ENCODE measurements at places on chromosomes 1 and 21. TPM values are rescaled to one million over a fixed set of nuclear protein-coding genes. Genes with fewer than 3 reads are reported as not detected.

- no peak for DNase-seq
Observed at GRCh38 chr1:56286956-56287355, 292.4 kb downstream of the PLPP3 start.

- DNase-seq = no peak
Observed at GRCh38 chr1:22892789-22893188, 79.9 kb downstream of the LACTBL1 start.

DNA sequence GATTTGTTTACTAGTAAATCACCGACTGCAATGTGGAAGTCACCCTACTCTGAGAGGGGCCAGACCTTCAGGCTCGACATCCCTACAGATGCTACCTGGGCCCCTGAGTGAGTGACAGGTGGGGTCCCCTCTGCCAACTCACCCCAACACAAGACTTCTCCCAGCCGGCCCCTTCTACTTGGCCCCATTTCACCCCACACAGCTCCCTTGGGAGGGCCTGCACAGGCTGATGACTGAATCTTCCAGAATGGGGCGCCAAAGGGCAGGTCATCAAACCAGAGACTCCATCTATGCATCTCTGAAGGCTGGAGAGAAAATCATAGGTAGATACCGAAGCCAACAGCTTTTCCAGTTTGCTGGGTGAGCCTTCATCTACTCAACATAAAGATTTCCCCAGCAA lies 9.4 kb upstream of the S100A8 start:
- DNase-seq = no peak

GRCh38 chr21:37264808-37265207 lies 2.3 kb downstream of the VPS26C start:
- DNase-seq = no peak

DNA sequence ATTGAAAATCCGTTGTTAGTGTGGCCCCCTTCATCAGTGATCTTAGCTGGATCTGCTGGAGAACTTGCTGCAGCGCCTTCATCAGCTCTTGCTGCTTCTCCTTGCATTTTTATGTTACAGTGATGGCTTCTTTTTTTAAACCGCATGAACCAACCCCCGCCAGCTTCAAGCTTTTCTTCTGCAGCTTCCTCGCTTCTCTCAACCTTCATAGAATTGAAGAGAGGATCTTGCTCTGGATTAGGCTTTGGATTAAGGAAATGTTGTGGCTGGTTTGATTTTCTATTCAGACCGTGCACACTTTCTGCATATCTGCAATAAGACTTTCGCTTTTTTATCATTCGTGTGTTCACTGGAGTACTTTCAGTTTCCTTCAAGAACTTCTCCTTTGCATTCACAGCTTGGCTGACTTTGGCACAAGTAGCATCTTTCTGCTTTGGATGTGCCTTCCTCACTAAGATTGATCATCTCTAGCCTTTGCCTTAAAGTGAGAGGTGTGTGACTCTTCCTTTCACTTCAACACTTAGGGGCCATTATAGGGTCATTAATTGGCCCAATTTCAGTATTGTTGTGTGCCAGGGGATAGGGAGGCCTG lies 13.1 kb downstream of the RNF187 start:
- DNase-seq = no peak

- DNase-seq = no peak
Observed at GRCh38 chr1:55034476-55035133, 4.7 kb upstream of the PCSK9 start.

GRCh38 chr21:43859747-43860214 lies 5.2 kb upstream of the AGPAT3 start:
- DNase-seq = no peak

DNA sequence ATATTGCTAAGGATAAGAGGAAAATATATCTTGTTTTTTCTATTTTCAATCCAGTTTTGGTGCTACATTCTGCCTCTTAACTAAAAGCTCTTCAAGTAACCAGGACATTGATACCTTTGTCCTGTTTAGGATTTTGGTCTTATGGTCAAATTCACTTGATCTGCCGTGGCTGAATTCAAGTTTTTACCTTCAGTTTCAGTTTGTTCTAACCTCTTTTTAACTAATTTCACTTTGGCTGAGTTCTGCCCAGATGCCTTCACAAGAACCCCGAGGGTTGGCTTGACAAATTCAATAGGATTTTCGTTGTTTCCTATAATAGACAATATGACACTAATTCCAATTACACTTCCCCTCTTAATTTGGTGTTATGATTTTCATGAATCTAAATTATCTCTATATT lies 84.5 kb upstream of the C1orf21 start:
- DNase-seq = no peak

Gene VN1R5
- not detected for polyA plus RNA-seq

Gene WNT2B
- polyA plus RNA-seq = 4.7 TPM

Gene KCNK1
- 1.3 TPM for polyA plus RNA-seq

DNA sequence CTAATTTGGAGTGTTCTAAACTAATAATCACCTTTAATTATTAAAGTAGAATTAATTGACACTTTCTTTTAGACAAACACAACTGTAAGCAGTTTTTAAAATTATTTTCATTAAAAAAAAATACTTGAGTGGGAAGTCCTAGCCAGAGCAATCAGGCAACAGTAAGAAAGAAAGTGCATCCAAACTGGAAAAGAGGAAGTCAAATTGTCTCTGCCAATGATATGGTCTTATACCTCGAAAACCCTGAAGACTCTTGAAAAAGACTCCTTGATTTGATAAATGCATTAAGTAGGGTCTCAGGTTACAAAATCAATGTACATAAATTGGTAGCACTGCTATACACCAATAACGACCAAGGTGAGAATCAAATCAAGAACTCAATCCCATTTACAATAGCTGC lies 83.0 kb upstream of the GADD45A start:
- DNase-seq = no peak

DNA sequence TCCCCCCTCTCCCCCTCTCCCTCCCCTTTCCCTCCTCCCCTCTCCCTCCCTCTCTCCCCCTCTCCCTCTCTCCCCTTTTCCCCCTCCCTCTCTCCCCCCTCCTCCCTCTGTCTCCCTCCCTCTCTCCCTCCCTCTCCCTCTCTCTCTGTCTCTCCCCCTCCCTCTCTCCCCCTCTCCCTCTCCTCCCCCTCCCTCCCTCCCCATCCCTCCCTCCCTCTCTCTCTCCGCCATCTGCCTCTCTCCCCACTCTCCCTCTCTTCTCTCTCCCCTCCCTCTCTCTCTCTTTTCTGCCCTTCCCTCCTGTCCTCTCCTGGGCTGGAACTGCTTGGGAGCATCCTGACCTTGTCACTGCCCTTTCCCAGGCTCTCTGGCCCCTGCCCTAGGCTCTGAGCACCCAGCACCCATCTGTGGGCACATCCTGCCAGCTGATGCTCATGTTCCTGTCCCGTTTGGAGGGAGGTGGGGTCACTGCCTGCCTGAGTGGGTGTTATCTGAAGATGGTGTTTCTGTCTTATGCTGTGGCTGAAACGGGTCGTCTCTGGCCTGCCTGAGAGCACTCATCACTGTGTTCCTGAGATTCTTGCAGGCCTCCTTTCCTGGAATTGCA lies 10.8 kb downstream of the FTCD start:
- DNase-seq = no peak

GRCh38 chr1:46081619-46082018 lies 50.8 kb downstream of the PIK3R3 start:
- DNase-seq = no peak

GRCh38 chr1:178684542-178685000 lies 40.5 kb upstream of the RALGPS2 start:
- DNase-seq = no peak

- no peak for DNase-seq
Observed at GRCh38 chr1:115877511-115877910, 36.6 kb upstream of the NHLH2 start.

GRCh38 chr1:40694353-40694874 lies 2.9 kb downstream of the NFYC start:
- DNase-seq = no peak

Gene CFHR4
- polyA plus RNA-seq = not detected

Gene PAQR6
- polyA plus RNA-seq = 4.0 TPM

- no peak for DNase-seq
Observed at GRCh38 chr1:25989440-25990234, 8.2 kb downstream of the PAFAH2 start.

GRCh38 chr1:66436378-66437135 lies 97.4 kb upstream of the SGIP1 start:
- no peak for DNase-seq

- peak; percentile 39 for DNase-seq
Observed at GRCh38 chr1:17059391-17060305, 5.8 kb upstream of the SDHB start.

DNA sequence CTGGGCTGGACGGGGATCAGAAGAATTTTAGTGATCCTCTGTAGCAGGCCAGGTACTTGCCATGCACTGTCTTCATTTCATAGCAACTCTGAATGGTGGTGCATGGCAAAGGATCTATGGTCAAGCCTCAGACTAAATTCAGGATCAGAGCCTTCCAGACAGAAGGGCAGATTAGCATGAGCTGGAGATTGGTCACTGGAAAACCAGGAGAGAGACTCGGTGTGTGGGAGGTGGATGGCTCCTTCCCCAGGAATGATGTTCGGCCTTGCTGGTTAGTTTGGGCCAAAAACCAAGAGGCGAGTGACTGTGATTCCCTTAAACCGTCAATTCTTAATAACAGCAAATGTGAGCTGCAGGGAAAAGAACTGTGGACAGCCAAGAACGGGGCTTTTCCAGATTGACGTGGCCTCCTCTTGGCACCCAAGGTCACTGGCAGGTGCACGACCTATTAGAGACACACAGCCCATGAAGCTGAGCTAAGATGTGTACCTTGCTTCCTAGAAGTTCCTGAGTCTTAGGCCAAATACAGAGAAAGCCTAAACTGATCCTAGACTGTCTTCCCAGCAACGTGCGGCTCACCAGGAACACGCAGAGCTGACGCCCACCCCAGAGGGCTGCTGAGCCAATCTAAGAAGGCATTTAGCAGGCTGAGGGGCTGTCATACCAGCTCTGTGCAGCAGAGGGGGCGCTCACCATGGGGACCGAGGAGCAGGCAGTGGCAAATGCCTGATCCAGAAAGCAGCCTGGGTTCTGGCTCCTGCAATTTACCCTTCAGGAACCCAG lies 18.5 kb downstream of the ALDH4A1 start:
- no peak for DNase-seq

Gene LRRC52
- 0.16 TPM for polyA plus RNA-seq

GRCh38 chr1:218467101-218468072 lies 122.3 kb downstream of the TGFB2 start:
- no peak for DNase-seq

Gene G0S2
- 3.8 TPM for polyA plus RNA-seq

Gene CLDN17
- not detected for polyA plus RNA-seq

DNA sequence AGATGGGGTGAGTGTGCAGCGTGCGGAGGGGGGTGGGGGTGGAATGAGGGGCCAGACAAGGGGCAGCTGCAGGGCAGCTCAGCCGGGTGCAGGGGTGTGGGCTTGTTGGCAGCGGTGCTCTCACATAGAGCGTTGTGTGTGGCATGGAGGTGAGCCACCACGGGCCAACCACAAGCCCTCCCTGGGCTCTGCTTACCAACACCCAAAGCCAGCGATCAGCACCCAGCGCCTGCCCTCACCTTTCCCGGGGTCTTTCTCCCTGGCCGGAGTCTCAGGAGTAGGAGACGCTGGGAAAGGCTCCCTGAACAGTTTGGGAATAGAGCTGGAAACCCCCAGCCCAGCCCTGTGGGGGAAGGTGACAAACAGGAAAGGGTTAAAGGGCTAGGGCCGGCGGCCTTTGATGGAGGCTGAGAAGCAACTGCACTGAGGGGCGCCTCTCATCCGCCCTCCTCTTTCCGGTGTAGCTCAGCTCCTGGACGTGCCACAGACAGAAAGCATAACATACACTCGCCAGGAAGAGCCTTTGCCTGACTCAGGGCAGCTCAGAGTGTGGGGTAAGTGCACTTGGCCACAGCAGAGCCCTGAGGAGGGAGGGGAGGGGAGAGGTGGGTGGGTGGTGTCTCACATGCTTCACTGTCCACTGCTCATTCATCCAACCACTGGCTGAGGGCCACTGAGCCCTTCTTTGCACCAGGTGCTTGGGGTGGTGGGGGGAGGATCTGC lies 577 bp downstream of the IKBKE start:
- no peak for DNase-seq

GRCh38 chr1:29513357-29513756 lies 277.0 kb downstream of the PTPRU start:
- no peak for DNase-seq

GRCh38 chr1:166980818-166981217 lies 5.5 kb upstream of the ILDR2 start:
- no peak for DNase-seq

DNA sequence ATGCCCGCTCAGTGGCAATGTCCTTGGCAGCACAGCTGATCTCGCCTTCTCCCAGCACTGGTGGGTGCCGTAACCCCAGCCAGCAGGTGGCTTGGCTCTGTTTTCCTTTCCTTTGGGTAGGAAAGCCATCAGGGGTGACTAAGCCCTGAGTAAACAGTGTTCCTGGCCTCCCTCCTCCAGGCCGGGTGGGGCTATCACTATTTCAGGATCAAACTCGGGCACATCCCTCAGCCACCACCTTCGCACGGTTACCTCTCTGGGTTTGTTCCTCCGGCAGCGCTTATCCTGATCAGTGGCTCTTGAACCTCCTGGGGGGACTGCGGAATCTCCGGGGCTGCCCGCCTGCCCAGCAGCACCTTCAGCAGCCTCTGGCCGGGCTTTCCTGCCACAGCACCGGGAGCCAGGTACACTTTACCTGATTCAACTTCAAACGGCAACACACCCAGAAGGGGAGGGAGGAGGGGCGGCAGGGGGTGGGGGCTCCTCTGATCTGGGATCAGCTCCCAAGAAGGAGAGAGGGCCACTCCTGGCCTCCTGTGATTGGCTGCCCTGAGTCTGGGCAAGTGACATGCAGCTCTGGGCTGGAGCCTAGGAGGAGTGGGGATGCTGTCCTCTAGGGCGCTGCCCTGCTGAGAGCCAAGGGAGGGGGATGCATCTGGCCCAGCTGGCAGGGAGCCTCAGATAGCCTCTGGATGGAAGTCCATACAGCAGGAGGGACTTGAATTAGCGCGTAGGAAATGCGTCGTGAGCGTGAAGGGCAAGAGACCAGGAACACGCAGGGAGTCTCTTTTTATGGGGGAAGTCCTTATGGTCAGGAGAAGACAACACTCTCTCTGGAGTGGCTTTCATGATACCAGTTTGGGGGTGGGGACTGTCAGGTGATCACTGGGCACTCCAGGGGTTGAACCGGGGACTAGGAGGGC lies at the start of gene ASCL5:
ASCL5 (minus strand) TSS at position 353 of the 923 bp plus-strand sequence. CDS start 11,812 bp downstream, outside the sequence.
- DNase-seq = no peak
